ENCODE measurements at places on chromosomes 1 and 21.
A peak's percentile ranks its signal among the peaks of the same experiment; 100 is the strongest.

DNA sequence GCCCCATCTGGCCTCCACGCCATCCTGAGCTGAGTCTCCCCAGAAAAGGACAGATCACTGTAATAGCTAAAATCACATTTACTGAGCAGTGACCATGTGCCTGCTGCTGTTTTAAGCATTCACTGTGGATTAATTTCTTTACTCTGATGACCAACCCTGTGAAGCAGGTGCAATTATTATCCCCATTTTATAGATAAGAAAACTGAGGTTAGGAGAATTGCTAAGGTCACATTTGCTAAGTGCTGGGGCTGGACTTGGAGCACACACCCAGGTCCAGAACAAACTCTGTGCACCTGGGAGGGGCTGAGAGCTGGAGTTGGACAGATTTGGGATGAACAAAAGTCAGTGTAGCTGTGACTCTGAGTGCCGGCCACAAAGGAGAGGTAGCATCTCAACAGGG, 58.0 kb downstream of the SDC3 start:
- DNase-seq: no peak

DNA sequence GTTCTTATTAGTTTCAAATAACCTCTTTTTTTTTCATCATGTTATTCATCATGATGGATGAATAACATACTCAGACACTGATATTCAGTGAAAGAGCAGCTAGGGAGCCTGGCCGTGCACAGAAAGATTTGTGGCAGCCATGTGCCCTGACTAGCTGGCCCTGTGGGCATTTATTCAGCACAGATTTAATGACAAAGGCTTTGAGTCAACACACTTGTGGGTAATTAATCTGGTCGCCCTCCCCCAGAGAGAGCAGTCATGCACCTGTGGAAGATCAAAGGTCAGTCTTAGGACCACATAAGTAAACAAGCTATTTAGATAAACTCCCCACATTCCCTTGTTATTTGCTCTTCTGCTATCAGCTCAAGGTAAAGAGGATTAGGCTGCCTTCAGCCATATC, 153.2 kb upstream of the HMCN1 start:
- DNase-seq: no peak

- no peak for DNase-seq
Observed at GRCh38 chr1:231013391-231014015, 26.6 kb downstream of the FAM89A start.

- DNase-seq: no peak
Observed at GRCh38 chr1:995665-996633, 3.9 kb downstream of the HES4 start.

GRCh38 chr21:16577975-16578374, 848.2 kb downstream of the USP25 start:
- no peak for DNase-seq

GRCh38 chr1:8879464-8879921, 1.0 kb upstream of the ENO1 start:
- DNase-seq: no peak

DNA sequence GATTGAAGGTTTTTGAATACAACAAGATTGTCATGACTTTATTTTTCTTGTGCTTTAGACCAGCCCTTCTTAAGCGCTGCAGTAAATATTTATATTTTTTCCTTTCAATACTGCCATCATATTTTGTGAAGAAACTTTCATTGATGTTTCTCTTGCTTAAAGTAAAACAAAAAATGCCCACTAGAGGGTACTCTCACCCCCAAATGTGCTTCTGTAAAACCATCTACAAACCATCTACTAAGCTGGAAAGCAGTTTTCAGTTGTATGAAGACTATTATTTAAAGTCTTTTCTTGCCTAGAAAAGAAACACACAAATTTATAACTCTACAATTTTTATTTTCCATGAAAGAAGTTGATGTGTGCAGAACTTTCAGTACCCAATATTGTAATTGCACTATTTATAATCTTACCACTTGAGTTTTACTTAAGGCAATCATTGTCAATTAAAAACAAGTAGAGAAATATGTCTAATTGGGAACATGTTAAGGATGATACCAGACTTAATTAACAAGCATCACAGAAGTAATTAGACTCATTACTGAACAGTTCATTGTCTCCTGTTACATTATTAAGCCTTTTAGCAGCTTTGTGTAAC, 10.7 kb downstream of the LEPR start:
- no peak for DNase-seq

DNA sequence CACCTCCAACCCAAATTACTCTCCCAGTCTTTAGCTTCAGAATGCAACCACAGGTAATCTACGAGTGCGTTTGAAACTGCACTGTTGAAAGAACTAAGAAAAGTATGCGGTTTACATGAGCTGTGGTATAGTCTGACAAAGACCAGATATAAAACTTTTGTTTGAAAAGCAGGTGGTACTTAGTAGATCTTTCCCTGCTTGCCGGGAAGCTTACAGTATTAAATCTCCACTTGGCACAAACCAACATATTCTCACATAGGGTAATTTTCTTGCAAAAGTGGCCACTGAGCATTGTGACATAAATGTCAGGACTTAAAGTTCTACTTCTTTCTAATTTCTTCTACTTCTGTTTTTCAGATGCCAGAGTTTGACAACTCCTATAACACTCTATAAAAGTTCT, 8.4 kb downstream of the RGS2 start:
- DNase-seq: no peak

DNA sequence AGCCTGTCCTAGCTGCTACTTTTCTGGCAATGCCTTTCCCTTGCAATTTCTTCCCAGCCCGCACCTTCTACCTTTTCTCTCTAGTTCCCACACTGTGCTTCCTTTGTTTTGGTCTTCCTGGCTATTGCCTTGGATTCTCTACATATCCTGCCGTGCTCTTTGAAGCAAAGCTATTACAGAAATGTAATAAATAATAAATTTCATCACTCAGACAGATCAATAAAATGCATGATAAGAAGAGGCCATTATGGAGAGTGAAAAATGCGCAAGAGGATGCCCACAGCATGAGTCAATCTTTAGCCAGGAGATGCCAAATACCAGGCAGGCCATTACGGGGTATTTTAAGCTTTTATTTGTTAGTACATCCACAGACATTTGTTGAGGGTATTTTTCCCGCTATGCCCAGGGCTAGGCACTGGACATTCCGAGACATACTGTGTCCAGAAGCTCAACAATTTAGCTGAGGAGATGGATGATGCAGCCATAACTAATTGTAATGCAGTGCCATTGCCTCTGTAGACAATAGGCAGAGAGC, 163.6 kb downstream of the ST6GALNAC3 start:
- DNase-seq: peak; percentile 74

GRCh38 chr1:115340879-115341278, 2.8 kb upstream of the NGF start:
- no peak for DNase-seq

- no peak for DNase-seq
Observed at GRCh38 chr1:23578311-23578996, 19.2 kb upstream of the ID3 start.

DNA sequence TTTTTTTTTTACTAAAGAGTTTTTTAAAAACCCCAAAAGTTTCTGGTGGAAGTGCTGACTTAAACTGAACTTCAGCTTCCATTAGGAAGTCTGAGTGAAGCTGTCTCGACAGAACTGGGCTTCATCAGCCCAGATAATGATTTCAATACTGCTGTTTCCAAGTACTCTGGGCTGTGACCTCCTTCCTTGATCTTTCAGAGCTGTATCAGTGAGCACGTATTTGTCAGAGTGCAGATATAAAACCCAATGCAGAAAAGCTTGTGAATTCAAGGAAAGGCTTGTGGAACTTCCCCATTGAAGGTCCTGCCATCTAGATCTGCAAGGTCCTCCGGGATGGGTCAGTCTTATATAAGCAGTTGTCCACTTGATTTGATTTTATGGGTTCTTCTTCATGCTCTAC, 50.1 kb upstream of the RGS21 start:
- DNase-seq: no peak

- no peak for DNase-seq
Observed at GRCh38 chr1:94125551-94126514, 4.9 kb upstream of the ABCA4 start.

DNA sequence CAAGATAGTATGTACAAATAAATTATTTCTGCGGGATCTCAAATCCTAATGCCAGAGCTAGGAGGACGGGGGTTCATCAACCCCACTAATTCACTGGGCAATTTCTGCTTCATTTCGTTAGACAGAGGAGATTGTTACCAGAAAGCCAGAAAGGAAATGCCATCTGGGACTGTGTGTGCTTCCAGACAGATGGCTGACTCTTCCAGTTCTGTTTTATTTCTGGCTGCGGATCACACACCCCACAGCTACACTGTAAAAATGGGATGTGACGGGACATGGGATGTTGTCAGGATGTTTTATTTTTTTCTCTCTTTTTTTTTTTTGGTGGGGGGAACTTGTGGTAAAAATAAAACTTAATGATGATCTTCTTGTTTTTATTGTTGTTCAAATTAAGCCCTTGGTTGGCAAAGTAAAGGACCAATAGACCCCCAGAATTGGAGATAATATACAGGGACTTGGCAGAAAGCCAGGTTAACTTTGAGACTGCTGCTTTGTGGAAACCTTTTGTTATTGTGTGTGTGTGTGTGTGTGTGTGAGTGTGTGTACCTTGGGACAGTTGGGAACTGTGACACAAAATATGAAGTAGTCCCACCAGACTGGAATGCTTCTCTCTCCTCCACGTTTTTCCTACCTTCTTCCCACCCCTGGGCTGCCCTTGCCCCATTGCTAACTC, 114.5 kb downstream of the NUF2 start:
- DNase-seq: no peak

- no peak for DNase-seq
Observed at GRCh38 chr1:9441451-9442133, 97.7 kb upstream of the SLC25A33 start.

DNA sequence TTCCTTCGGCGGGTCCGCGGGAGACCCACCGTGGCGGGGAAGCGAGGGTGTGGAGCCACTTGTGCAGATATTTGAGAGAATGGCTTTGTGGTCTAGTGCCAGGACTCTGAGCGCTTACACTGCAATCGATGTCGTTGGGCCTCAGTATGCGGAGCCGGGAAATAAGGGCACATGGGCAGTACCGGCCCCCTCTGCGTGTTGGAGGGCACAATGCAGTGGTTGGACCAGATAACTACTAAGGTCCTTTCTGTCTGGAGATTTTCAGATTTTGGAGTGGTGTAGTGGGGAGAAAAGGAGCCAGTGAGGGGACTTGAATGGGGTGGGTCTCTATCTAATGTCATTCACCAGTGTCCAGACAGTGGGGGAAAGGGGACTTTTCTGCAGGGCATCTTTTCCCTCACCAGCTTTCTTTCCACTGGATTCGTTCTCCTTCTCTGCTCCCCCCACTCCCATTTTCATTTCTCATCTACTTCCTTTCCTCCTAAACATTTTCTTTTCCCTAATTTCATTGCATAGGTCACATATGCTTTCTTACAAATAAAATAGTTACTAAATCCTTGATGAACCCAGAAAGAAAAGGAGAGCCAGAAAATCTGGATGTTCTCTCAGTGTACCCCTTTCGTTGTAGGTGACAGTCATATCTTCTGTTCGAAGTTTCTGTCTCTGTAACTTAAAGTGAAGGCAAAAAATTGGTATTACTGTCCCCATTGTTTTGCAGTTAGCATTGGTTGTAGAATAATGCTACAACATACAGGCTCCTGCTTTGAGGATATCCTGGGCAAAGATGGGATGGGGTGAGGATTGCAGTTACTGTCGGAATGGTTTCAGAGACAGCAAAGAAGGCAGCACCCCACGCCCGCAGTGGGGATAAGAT, 1.4 kb downstream of the ATF3 start:
- no peak for DNase-seq

- DNase-seq: no peak
Observed at GRCh38 chr1:165436994-165437393, 7.9 kb downstream of the RXRG start.

Data from urothelium cell line (cell line).